ENCODE measurements at places on chromosomes 16 and 17.
A peak's percentile ranks its signal among the peaks of the same experiment; 100 is the strongest.

GRCh38 chr17:44623070-44623725, 33.1 kb upstream of the MEIOC start:
- no peak for DNase-seq

GRCh38 chr17:43431714-43432523, 33.1 kb downstream of the ARL4D start:
- DNase-seq: peak; percentile 74

DNA sequence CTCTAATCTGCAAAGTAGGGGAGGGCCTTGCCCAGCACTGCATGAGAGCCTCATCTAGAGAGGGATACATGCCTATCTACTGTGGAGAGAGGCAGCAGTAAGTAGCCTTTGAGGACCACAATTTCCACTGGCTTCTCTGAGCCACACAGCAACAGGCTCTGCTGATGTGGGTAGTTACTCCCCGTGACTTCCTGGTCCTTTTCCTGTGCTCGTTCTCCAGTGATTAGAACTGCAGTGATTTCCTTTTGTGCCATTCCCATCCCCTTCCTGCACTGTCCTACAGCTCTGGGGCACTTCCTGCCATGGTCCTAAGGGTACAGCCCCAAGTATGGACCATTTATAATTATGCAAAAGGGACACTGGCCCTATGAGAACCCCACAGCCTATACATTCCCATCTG, 3.0 kb downstream of the PLSCR3 start:
- no peak for DNase-seq

GRCh38 chr16:69424935-69425784, 741 bp downstream of the CYB5B start:
- no peak for DNase-seq

- no peak for DNase-seq
Measured at GRCh38 chr16:19366391-19366790, 51.3 kb upstream of the TMC5 start.

- no peak for DNase-seq
Measured at GRCh38 chr17:57285701-57286100, 29.4 kb downstream of the MSI2 start.

All from COR-L47 (cell line).